ENCODE measurements at places on chromosomes 6 and 20.

GRCh38 chr6:29760328-29760727, 37.1 kb downstream of the HLA-F start:
- no peak overlapping the region for H3K4me3 ChIP-seq
- peaks cover 8% of the 10 kb centered on the region for H3K4me1 ChIP-seq
- DNase-seq, result no peak
- H3K36me3 ChIP-seq, result no peaks in the 10 kb centered on the region
- H3K27ac ChIP-seq, result no peak overlapping the region

DNA sequence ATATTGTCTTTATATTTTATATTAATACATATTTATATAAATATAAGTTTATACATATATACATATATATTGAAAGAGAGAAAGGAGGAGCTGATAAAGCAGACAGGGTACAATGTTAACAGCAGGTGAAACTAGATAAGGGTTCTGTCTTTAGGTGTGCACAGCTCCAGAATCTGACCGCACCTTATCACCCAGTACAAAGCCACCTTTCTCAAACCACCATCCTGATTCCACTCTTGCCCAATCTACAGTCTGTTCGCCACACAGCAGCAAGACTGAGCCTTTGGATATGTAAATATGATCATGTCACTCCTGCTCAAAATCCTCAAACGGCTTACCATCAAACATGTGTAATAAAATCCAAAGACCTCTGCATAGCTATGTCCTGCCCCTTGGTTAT, 34.7 kb upstream of the ASCC3 start:
- no peak overlapping the region for H3K27ac ChIP-seq
- no peak overlapping the region for H3K4me3 ChIP-seq
- no peak for DNase-seq
- no peaks in the 10 kb centered on the region for H3K36me3 ChIP-seq
- no peaks in the 10 kb centered on the region for H3K4me1 ChIP-seq

- no peaks in the 10 kb centered on the region for H3K27me3 ChIP-seq
- no peak overlapping the region for H3K27ac ChIP-seq
- H3K4me3 ChIP-seq, result no peak overlapping the region
- no peak for DNase-seq
Measured at GRCh38 chr6:139485742-139486475, 111.5 kb upstream of the CITED2 start.

DNA sequence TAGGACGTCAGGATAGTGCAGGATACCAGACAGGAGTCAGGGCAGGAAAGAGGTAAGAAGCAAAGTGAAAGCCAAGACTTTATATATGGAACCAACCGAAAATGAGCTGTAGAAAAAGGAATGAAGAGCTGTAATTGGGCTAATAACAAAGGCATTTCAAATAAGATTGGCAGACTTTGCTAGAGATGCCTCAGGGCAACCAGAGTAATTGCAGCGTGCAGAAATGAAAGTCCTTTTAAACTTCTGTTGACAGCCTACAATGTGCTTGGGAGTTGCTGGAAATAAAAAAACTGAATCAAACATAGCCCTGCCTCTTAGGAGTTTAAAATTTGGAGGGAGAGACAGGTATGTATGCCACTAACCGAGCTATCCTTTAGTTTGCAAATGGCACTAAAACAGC, 56.4 kb upstream of the NKX2-4 start:
- peaks cover 3% of the 10 kb centered on the region for H3K27me3 ChIP-seq
- DNase-seq, result no peak
- no peak overlapping the region for H3K27ac ChIP-seq
- peaks cover 8% of the 10 kb centered on the region for H3K4me1 ChIP-seq
- no peak overlapping the region for H3K4me3 ChIP-seq
- H3K36me3 ChIP-seq, result no peaks in the 10 kb centered on the region

GRCh38 chr6:133248241-133249001, 7.3 kb downstream of the EYA4 start:
- H3K27ac ChIP-seq, result no peak overlapping the region
- H3K4me3 ChIP-seq, result no peak overlapping the region
- no peaks in the 10 kb centered on the region for H3K36me3 ChIP-seq
- no peaks in the 10 kb centered on the region for H3K4me1 ChIP-seq
- DNase-seq, result no peak
